ENCODE measurements at places on chromosomes 4 and X.
A peak's percentile ranks its signal among the peaks of the same experiment; 100 is the strongest.

- no peak for DNase-seq
Measured at GRCh38 chrX:10654960-10655359, 34.6 kb upstream of the MID1 start.

GRCh38 chr4:92382128-92382527 lies 78.4 kb downstream of the GRID2 start:
- DNase-seq: no peak

DNA sequence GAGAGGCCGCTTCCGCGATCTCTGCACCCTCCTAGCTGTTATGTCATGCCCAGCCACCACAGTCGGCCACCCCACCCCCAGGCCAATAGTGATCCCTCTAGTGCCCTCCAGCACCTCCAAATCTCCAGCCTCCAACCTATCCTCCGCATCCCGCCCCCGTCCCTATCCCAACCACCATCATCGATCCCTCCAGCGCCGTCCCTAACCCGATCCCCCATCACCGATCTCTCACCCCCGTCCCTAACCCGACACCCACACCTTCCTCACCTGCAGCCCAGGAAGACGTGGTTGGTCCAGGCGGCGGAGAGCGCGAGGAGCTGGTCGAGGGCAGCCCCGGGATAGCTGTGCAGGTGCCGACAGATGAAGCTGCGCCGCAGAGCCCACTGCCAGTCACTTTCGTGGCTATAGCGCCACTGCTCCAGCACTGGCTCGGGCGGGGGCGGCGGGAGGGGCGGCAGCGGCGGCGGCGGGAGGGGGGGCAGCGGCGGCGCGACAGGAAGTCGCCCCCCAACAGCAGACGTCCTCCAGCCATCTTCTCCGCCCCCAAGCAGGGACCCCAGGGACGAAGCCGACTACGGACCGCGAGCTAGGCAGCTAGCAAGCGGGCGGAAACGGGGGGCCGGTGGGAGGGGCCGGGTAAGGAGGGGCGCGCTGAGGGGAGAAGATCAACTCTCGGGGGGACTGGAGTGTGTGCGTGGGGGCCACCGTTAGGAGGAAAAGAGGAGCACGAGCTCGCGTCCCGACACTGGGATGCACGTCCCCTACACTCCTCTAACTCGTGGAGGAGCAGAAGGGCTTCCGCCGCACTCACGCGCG lies 552 bp downstream of the NKRF start:
- peak; percentile 12 for DNase-seq

DNA sequence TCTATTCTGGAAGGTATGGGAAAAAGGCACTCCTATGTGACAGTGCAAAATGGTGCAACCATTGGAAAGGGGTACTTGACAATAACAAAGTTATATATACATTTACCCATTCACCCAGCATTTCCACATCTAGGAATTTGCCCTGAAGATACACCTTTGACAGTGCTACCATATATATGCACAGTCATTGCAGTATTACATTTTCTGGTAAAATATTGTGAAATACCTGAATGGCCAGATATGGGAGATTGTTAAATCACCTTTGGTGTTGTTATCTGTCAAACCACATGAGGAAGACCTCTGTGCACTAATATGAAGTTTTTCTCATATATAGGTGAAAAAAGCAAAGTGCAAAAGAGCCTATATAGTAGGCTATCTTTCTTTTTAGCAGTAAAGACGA lies 53.5 kb downstream of the SMAD1 start:
- DNase-seq: no peak

DNA sequence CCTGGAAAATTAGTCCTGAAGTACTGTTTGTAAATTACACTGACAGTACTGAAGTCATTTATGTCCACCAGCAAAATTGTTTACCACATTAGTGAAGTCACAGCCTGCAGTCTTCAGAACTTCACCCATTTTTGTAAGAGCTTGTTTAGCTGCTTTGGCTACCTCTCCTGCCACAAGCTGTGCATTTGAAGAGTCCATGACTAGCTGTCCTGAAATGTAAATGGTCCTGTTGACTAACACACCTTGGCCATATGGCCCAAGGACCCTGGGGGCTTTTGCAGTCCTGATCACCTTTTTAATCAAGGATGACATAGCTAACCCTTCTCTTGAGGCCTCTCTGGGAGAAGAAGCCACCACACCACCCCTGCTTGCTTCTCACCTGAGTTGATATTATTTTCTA lies 21.4 kb upstream of the ZNF518B start:
- no peak for DNase-seq

GRCh38 chrX:23008431-23009099 lies 8.8 kb downstream of the DDX53 start:
- no peak for DNase-seq

DNA sequence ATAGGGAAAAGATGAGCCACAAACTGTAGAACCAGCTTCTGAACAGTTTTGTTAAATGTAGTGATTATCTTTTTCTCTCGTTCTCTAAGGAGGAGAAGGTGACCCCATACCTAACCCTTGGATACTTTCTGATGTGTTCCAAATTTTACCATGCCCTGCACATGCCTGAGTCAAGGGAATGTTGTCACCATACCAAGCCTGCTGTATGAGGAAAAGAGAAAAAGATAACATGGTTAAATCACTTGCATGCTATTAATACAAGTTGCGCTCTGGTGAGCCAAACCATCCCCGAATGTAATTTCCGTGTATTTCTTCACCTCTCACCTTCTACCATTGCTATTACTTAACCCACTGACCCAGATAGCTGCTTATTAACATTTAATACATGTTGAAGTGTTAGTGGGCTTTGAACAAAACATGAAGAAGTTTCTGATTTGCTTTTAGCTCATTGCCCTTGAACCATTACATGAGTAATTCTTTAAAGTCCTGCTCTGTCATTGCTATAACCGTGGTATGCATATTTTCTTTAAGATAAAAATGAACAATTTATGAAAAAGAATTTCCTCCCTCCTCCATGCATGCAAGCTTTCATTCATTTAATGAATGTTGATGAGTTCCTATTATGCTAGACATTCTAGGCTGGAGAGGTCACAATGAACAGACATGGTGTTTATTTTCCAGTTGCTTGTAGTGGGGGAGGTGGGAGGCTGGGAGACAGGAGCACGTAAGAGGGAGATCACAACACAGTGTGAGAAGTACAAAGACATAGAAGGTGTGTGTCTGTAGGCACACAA lies 13.6 kb upstream of the KIT start:
- no peak for DNase-seq

DNA sequence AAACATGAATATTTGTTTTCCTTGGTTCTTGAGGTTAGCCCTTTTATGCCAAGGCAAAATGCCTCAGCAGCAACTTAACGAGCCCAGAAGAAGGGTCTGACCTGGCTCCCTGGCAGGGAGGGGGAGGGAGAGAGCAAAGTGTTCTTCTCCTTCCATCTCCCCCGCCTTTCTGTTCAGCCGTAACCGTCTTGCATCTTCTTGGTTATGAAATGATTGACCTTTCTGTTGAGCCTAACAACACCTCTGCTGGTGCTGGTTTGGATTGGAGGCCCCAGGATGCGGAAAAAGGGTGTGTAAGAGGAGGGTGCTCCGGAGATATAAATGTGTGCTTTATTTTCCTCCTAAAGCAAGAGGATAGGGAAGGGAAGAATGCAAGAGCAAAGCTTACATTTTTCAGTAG lies 44.7 kb downstream of the PTTG2 start:
- no peak for DNase-seq

DNA sequence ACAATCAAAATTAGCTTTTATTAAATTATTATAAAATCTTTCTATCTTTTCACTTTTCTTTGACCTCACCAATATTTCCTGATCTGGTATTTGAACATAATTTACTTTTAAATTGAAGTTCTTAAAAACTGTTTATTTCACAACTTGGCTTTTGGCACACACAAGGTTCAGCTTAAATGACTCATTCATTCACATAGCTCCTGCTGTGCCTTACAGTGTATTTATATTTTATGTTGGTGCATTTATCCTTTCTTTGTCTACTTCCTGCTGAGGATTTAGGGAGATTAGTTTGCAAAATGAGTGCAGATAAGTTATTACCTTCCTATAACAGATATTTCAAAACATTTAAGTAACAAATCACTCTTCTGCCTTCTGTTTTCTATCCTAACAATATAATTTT lies 430.6 kb downstream of the DTHD1 start:
- DNase-seq: no peak

- DNase-seq: no peak
Measured at GRCh38 chr4:174575436-174575835, 53.1 kb upstream of the HPGD start.

- DNase-seq: no peak
Measured at GRCh38 chr4:4865705-4866123, 6.2 kb downstream of the MSX1 start.

Data from anterior cingulate cortex (tissue), 58 donors.